ENCODE measurements at places on chromosomes 4 and X.

- DNase-seq, result no peak
Observed at GRCh38 chrX:50165727-50166126, 35.1 kb downstream of the AKAP4 start.

DNA sequence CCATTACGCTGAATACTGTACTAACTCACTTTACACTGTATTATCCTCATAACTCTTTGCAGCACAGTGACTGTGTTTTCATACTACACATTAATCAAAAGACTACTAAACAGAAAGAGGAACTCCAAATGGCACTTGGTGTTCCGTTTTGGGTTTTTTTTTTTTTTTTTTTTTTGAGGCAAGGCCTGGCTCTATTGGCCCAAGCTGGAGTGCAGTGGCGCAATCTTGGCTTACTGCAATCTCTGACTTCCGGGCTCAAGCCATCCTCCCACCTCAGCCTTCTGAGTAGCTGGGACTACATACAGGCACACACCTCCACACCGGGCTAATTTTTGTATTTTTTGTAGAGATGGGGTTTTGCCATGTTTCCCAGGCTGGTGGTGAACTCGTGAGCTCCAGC lies 10.7 kb downstream of the KLHL8 start:
- no peak for DNase-seq

DNA sequence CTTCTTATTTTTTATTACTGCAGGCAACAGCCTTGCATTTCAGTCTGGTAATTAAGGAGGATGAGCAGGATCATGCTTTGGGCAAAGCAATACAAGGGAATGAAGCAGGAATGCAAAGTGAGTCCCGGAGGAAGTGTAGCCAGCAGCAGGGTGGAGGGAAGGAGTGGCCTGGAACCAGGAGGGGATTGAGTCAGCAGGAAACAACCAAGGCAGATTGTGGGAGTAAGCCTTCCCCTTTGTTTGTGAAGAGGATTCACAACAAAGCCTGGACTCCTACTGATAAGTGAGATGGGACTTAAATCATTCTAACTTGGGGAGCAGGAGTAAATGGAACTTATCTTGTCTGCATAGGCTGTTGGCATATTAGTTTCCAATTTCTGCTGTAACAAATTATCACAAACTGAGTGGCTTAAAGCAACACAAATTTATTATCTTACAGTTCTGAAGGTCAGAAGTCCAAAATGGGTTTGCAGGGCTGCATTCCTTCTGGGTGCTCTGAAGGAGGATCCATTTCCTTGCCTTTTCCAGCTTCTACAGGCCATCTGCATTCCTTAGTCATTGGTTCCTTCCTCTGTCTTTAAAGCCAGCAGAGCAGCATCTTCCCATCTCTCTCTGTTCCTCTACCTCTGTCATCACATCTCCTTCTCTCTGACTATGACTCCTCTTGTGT lies 93.2 kb upstream of the AP1S2 start:
- DNase-seq, result no peak

DNA sequence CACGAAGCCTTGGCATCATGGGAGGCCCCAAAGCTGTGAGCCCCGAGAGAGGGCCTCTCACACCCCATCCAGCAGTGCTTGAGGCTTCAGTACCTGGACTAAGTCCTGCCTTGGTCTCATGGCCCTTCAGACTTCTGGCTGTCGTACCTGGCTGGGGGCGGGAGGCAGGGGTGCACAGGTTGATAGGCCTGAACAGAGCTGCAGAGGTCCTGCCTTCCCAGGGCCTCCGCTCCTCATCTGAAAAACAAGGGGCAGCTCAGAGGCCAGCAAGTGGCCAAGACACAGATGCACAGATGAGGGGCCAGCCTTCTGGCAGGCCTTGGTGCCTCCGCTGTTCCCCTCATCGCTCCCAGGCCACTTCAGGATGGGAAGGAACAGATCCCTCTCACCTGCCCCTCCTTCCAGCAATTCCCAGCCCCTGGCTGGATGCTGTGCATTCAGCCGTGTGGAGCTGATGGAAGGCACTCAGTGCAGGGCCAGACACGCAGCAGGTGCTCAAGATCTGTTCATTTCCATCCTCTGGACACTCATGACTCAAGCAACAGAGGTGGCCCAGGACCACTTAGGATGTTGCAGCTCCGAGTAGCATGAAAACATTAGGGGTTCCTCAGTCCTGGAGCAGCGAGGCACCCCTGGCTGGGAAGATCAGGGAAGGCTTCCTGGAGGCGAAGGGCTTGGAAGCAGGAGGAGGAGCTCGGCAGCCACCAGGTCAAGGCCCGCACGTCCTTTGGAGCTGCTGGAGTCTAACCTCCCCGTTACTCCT lies 1.4 kb downstream of the ZNF185 start:
- no peak for DNase-seq

DNA sequence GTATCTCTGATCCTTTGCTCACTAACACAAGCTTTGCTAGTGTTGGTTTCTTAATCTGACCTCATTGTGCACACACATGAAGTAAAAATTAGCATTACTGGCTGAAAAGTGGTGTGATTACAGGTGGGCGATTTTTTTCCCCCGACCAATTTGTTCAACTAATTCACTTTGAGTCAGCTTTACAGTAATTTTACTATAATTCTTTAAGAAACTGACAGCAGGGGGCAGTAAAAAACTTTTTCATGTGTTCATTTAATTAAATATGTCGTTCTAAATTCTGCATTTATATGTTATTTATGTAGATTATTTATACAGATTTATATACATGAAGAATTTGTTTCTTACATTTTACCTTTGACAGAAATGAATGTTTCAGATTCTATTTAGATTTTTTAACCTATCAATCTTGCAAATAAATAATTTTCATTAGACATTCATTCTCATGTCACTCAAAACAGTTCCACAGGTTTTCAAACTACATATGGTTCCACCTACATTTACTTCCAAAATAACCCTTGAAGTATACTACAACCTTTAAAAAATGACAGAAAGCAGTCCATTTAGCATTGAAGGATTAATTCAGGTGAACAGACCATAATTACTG lies 17.5 kb downstream of the PALLD start:
- no peak for DNase-seq

DNA sequence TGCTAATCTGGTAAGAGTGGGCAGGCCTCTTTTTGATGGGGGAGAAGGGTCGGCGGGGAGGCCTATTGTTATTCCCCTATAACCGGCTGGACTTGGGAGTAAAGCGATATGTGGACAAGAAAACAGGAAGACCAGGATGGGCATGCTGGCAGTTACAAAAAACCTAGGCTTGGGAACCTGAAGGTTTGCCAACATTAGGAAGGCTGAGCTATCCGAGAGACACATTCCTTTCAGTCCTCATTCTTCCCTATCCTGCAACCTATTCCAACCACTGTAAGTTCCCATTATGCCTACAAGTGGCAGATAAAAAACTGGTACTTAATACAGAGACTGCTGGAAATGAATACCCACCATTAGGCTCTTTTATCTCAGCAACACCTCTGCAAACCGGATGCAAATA lies 32.4 kb upstream of the CT47C1 start:
- no peak for DNase-seq

- no peak for DNase-seq
Observed at GRCh38 chr4:32841217-32841616, 2121.0 kb downstream of the PCDH7 start.

GRCh38 chr4:137739391-137739790 lies 207.1 kb upstream of the PCDH18 start:
- no peak for DNase-seq

- DNase-seq, result no peak
Observed at GRCh38 chrX:135463937-135464336, 42.2 kb downstream of the SMIM10L2A start.

DNA sequence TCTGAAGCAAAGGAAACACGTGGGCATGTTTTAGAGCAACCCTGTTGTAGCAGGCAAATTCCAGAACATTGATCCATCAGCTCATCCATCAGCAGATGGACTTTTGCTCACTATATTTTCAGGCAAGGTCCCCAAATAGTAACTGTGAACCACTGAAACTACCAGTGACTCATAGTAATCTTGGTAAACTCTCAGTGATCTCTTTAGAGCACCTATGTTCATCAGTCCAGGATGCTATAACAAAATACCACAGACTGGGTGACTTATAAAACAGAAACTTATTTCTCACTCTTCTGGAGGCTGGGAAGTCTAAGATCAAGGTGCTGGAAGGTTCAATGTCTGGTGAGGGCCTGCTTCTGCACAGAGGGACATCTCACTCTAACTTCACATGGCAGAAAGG lies 28.9 kb upstream of the BTC start:
- DNase-seq, result no peak

- no peak for DNase-seq
Observed at GRCh38 chr4:23166407-23166806, 473.7 kb downstream of the GBA3 start.

DNA sequence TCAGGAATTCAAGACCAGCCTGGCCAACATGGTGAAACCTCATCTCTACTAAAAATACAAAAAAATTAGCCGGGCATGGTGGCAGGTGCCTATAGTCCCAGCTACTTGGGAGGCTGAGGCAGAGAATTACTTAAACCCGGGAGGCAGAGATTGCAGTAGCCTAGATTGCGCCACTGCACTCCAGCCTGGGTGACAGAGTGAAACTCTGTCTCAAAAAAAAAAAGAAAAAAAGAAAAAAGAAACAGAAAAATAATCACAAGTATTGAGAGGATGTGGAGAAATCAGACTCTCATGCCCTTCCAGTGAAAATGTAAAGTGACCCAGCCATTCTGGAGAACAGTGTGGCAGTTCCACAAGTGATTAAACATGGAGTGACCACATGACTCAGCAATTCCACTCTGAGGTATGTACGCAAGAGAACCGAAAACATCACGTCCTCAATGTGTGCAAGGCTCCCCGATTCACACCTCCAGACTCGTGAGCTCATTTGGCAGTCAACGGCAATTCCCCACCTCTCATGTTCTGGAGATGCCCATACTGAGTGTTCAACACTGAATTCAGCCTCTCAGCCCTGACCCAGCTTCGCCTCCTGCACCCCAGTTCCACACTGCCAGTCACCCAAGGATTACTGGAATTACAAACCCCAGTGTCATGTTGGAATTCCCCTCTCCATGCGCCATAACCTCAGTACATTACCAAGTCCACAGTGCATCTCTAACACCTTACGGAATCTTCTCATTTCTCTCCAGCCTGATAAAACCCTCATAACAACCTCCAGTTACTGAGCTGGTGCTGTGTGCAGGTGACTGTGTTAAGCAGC lies 21.1 kb downstream of the ACOX3 start:
- peak; percentile 70 for DNase-seq

- DNase-seq, result no peak
Observed at GRCh38 chrX:120647127-120647526, 17.3 kb upstream of the C1GALT1C1 start.

DNA sequence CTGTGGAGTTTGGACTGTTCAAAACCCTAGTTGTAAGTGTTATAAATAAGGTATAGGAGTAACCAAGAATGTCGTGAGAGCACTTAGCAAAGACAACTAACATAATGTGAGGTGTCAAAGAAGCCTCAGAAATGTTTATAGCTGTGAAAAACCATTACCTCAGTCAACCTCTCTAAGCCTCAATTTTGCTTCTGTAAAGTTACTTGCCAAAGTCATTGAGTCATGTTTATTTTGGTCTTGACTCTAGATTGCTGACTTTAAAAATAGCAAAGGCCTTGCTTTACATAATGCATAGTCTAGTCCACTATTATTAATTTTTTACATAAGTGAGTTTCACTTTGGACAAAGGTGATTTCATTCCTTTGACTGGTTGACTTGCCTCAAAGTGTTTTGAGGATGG lies 257.6 kb upstream of the CXXC4 start:
- DNase-seq, result no peak

- no peak for DNase-seq
Observed at GRCh38 chrX:30224536-30224935, 5.9 kb upstream of the MAGEB3 start.

GRCh38 chr4:151664289-151664688 lies 96.5 kb downstream of the GATB start:
- DNase-seq, result no peak

- no peak for DNase-seq
Observed at GRCh38 chrX:96764864-96765263, 80.2 kb downstream of the DIAPH2 start.

GRCh38 chr4:99219072-99219471 lies at the start of gene ADH6:
TSS of gene ADH6 (minus strand) at chr4:99219246. CDS start at chr4:99219152, 94 bp downstream.
- no peak for DNase-seq

- no peak for DNase-seq
Observed at GRCh38 chrX:41338436-41338835, 4.5 kb downstream of the DDX3X start.

All from activated CD8-positive, alpha-beta memory T cell treated with anti-CD3 and anti-CD28 coated beads, Interleukin-2, amount 10 ng/mL, durations not matched to agents 7 days and 5 days (primary cell).